Stimulated activated CD8-positive, alpha-beta memory T cell treated with anti-CD3 and anti-CD28 coated beads, Interleukin-12 subunit alpha, Interleukin-12 subunit beta, amount 100 ng/mL, for 1 hour (primary cell): ENCODE measurements at places on chromosomes 16 and 17.

- DNase-seq = no peak
Observed at GRCh38 chr16:85415196-85416090, 197.7 kb upstream of the GSE1 start.

DNA sequence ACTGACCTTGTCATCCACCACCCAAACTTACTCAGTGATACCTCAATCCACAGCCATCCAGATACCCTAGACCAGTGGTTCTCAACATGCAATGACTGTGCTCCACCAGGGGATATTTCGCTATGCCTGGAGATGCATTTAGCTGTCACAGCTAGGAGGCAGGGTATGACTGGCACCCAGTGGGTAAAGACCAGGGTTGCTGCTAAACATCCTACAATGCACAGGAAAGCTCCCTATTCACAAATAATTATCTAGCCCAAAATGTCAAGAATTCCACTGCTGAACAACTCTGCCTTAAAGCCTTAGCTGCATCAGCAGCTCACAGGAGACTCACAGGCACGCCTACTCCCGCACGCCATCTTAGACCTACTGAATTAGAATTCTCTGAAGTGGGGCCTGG is 212.6 kb downstream of the GRIN2A start:
- DNase-seq = no peak

DNA sequence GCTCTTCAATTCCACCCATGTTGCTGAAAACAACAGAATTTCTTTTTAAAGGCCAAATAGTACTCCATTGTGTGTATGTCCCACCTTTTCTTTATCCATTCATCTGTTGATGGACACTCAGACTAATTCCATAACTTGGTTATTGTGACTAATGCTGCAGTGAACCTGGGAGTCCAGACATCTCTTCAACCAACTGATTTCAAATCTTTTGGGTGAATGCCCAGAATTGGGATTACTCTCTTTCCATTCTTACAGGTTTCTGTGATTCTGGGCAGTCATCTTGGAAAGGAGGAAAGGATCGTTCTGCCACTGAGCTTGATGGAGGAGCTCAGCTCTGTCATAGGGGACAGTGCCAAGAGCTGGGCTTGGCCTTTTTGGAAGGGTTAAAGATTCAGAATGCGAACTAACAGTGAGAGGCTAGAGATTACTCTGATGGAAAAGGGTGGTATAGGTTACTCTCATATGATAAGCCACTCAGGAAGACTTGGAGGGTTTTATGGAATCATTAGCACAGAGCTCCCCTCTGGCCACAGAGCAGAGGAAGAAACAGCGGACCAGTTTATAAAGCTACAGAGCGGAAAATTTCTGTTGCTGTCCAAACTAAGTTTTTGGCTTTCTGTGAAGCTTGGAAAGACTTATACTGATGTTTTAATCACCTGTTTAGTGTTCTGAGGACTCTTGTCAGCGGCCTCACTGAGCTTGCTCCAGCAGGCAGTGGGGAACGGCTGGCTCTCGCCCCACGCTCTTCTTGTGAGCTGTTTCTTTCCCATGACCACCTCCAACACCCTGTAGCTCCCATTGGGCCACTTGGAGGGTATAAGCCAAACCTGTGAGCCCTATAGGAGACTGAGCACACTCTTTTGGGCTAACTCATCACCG is 48.3 kb downstream of the HIC1 start:
- no peak for DNase-seq

DNA sequence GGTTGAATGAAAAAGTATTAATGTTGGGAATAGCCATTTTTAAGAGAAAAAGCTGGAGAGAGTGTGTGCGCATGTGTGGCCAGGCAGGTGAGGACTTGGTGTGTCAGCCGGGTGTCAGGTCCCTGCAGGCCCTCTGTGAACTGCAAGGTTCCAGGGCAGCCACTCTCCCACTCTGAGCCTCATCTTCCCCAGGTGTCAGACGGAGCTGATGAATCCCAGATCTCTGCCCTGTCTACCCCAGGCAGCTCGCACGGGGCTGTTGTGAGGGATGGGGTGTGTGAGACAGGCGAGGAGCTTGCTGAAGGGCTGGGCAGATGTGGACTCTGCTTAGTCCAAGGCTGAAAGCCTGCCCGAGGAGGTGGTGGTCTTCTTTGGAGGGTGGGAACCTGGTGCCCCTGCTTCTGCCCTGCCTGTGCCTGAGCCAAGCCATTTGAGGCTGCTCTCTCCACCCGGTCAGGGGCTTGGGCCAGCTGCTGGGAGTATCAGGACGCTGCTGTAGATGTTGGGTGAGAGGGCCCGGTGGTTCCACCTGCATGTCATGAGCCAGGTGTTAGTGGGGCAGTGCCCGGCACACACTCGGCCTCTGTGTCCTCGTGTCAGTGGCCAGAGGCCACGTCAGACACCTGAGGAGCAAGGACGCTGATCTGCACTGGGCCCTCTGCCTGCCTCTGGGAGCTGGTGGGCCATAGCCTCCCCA is 122.4 kb downstream of the RAB11FIP4 start:
- DNase-seq = no peak

DNA sequence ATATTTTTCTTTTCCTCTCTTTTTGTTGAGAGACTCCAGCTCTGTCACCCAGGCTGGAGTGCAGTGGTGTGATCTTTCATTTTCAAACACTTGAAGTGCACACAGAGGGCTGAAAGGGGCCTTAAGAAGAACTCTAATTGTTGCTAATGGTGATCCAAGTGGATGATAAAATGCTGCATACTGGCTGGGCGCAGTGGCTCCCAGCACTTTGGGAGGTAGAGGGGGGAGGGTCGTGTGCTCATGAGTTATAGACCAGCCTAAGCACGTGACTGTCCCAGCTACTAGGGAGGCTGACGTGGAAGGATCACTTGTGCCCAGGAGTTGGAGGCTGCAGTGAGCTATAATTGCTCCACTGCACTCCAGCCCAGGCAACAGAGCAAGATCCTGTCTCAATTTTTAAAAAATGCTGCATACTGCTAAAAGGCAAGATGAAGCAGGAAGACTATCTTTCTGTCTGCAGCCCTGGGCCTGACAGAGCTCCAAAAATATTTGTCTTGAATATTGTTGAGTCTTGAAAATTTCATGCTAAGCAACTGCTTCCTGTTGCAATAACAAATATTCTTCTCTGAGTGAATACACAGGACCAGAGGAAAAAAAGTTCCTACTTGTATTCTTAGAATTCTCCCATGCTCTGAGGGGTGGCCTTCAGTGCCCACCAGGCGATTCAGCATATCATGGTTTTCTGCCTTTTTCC is 63.7 kb upstream of the AKTIP start:
- DNase-seq = no peak

DNA sequence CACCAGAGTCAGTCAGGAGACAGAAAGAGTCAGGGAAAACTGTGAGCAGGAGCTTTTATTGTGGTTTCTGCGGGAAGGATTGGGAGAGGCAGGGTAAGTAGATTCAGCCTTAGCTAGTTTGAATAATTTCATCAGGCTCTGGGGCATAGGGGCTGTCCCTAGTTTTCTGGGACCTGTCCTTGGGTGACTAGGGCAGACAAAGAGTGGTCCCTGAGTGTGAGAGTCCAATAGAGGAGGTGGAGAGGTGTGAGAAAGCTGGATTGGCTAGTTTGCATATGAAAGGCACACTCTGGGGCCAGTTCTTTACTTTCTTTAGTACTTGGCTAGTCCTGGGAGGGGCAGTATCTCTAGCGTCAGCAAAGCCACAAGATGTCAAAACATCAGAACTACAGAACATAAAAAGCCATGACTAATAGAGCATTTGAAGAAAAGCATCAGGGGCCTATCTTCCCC is 255.6 kb downstream of the HS3ST3A1 start:
- no peak for DNase-seq

DNA sequence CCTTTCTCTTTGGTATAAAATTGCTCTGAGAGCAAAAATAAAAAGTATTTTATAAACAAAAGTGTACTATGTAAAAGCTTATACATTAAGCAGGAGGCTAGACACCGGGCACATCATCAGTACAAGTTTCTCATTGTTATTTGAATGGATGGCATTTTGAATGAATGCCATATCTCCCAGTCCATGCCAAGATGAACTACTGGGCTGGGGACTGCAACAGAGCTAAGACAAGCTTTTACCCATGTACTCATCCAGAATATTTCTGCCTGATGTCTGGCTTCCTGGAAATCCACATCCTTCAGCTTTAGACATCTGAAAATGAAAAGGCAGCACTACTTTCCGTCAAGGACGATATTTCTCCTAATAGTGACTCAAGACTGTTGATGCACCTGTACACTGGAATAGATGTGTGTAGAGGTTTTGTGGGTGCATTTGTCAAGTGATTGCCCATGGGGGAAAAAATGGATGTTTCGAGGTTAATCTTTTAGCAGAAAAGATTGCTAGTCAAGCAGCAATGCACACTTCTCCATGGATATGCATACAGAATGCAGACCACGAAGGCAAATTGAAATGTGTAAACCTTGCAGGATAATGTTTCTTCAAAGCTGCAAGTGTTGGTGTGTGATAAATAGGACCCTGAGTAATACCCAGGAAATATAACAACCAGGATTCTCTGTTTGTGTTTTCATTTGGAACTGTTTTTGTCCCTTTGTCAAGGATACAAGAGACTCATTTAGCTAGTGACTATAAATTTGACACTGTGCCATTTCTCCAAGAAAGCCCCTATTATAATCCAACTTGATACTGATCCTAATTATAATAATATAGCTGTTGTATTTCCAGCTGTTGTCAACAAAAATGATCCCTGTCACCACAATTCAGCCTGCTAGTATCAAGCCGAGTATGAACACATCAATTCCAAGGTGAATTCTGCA is 173.8 kb downstream of the CDH8 start:
- no peak for DNase-seq

DNA sequence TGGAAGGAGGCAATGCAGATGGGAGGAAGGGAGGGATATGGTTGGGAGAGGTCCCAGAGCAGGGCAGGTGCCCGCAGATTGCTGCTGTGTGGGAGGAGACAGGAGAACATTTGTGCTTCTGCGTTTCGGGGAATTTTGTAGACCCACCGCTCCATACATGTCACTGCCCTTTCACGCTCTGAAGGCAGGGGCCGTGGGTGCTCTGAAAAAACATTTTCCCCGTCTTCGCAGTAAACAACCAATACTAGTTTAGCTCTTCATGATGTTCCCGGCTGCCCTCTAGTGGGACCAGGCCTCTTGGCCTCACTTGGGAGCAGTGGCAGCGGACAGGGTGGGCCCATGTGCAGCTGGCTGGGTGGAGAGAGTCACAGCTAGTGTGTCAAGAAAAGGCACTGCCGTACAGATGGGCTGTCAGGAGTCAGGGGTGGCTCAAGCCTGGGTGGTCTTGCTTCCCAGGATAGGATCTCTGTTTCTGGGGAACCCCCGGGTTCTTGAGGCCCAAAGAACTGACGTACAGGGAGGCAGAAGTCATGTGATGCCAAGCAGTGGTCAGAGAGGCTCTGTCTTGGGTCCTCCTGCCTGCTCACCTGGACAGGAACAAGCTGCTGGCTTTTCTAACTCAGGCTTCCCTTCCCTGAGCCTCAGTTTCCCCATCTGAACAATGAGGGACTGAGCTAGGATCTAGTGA is 46.5 kb upstream of the CPNE2 start:
- no peak for DNase-seq

DNA sequence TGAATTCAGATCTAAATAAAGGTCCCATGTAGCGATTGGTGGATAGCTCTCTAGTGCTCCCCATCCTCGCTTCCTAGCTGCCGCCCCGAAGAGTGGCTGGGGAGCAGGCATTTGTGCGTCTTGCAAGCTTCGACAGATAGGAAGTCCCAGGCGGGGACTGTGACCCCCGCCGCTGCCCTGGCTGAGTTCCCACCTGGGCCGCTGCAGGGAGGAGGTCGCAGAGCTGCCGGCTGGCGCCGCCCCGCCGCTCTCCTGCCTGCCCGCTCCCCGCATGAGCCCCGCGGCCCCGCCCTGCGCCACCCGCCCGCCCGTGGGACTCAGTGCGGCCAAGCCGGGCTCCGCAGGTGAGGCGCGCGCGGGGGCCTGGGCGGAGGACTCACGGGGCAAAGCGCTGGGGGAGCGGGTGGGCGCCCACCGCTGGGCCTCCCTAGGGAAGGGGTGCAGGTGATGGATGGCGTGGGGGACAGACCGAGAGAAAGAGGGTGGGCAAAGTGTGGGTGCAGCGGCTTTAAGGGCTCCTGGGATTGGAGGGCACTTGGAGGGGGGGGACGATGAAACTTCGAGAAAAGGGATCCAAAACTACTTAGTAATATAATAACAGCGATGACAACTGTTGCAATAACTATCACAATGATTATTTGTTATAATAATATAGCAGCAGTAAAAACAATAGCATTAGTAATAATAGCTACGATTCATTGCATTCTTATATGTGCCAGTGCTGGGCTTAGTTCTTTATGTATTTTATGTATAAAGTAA is at the start of gene OTOA:
TSS of gene OTOA (plus strand) at position 80 of the 759 bp plus-strand sequence. CDS start 14,547 bp downstream, outside the sequence.
- DNase-seq = no peak

DNA sequence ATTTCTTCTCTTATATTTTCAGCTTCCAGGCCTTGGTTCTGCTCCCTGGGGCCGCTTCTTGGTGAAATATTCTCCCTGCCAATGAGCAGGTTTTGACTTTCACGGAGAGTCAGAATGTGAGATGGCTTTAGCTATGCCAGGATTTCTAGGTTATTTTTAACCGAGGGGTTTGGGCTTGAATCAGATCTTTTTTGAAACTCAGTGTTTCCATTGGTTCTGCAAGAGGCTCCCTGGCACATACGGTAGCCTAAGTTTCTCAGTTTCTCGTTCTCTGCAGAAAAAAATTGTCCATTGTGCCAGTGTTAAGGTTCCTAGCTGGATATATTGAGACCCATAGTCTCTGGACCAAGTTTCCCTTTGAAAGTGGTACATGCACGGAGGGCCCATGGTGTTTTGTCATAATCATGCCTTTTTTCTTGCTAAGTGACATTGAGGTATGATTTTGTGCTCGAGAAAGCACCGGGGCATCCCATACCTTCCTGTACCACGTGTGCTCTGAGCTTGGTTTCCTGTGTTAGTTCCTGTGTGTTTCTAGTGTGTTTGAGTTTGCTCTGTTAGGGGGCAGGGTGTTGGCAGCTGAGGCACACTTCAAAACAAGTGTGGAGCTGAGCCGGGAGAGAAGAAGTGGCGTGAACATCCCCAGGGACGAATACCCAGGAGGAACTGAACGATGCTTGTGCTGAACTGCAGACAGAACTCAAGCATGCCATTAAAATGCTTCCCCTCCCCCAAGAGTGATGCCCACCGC is 127.2 kb downstream of the HS3ST3B1 start:
- peak; percentile 33 for DNase-seq

- no peak for DNase-seq
Observed at GRCh38 chr16:15605839-15606517, 37.0 kb downstream of the MARF1 start.

- DNase-seq = no peak
Observed at GRCh38 chr17:731644-732066, 741 bp upstream of the TLCD3A start.

- no peak for DNase-seq
Observed at GRCh38 chr17:79955167-79955549, 80.5 kb downstream of the TBC1D16 start.

- no peak for DNase-seq
Observed at GRCh38 chr17:62781356-62781755, 26.8 kb downstream of the MARCHF10 start.
